ENCODE measurements at places on chromosomes 6 and 20.
A peak's percentile ranks its signal among the peaks of the same experiment; 100 is the strongest.

- no peak for DNase-seq
These were observed 35.5 kb downstream of the FAM8A1 start for GRCh38 chr6:17635568-17635967.

DNA sequence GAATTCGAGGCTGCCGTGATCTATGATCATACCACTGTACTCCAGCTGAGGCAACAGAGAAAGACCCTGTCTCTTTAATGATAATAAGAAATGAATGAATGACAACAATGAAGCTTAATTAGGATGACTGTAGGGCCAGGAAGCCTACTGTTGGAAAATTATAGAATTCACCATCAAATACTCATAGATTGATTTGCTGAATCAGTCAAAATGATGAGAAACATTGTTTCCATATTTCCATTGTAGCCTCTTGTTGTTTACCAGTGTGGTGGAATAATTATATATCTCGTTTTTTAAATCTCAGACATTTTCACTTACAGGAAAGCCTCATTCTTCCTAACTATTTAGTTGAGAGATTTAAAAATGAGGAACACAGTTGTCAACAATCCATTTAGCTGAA lies 96.2 kb downstream of the JAG1 start:
- no peak for DNase-seq

GRCh38 chr6:79117752-79118151 lies 39.7 kb upstream of the PHIP start:
- no peak for DNase-seq

- DNase-seq, result no peak
These were observed 477 bp upstream of the MOXD1 start for GRCh38 chr6:132401618-132402285.

GRCh38 chr20:47789081-47789763 lies 3.9 kb upstream of the SULF2 start:
- DNase-seq, result no peak

DNA sequence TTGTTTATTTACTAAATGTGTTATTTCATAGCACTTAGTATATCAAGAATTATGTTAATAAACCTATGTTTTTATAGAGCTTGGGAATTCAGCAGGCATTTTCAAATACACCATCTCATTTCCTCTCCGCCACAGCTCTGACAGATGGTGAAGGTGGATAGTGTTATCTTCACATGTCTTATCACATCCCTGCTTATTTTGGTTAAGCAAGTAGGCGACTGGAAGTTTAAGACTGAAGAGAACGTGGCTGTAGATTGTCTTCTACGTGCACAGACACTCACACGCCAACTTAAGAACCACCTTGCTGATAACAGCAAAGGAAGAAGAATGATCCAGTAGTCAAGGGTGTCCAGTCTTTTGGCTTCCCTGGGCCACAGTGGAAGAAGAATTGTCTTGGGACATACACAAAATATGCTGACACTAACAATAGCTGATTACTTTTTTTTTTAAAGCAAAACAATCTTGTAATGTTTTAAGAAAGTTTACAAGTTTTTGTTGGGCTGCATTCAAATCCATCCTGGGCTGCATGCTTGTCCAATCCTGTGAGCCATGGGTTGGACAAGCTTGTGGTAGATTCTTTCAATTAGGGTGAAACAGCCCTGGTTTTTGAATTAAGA lies 43.3 kb upstream of the SCGN start:
- no peak for DNase-seq

GRCh38 chr6:158081657-158081935 lies 86.5 kb downstream of the SERAC1 start:
- DNase-seq, result peak; percentile 56

DNA sequence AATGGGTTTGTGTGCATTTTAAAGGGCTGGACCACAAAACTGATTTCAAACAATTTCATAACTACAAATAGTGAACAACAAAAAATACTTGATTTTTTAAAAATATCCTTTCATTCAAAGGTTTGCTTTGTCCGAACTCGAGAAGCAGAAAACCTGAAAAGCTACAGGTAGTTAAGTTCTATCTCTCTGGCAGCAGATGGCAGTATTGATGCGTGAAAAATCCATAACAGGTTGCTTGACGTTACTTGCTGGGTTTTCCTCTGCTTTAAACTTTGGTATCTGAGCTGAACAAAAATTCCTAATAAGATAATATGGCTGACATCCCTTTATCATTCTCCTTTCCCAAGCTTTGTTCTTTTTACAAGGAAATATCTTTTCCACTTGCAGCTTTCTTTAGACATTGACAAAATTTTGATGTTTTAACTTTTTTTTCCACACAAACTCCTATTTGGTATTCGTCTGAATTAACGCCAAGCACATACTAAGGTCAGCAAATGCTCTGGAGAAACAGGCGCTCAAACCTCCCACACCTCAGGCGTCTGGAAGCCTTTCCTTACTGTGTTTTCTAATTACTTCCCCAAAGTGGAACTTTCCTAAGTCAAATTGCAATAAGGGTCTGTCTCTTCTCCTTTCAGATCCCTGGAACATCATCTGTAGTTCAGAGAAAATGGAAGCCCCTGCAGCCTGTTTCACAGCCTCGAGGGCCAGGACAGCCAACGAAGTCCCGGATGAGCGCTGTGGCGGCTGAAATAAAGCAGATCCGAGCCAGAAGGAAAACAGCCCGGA lies 50.3 kb upstream of the GFRAL start:
- no peak for DNase-seq

DNA sequence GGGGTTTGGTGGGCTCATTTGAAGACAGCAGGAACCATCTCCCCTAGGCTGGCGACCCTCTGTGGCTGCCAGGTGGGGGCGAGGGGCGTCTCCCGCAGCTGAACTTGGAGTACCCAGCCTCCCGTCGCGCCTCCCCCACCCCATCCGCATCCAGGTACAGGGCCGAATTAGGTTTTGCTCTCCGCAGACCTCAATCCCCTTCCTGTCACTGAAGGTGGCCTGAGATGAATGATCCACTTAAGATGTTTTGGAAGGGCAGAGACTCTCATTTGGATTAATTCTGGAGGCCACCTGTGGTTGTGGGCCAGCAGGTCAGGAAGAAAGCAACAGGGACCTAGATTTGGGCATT lies 493 bp downstream of the CD83 start:
- DNase-seq, result no peak

- no peak for DNase-seq
These were observed 253.6 kb upstream of the PRND start for GRCh38 chr20:4468114-4468513.

DNA sequence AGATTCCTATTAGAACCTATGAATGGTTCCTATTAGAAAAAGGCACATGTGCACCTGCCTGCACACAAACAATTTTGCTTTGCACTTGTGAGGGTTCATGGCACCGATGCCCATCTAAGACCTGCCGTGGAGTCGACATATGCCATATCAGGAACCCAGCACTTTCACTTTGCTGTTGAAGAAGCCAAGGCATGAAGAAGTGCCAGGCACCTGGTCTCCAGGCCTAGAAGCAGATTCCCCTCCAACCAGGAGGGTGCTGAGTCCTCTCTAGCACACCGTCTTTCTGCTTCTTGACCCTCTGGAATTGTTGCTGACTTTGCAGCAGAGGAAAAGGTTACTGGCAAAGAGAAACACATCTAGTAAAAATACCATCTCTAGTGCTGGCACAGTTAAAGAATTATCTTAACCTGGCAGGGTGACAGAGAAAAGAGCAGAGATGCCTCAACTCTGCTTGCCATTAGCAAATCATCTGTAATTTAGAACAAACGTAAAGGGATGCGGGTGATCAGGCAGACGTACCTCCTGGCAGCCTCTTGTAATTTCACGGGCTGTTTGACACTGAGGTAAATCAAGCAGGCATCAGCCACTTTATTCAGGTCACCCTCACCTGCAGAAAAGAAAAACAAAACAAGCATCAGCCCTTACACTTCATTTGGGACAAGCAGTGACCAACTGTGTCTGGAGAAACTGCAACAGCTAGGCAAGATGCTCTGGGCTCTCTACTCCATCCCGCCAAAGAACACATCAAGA lies 37.2 kb downstream of the TTI1 start:
- DNase-seq, result no peak

DNA sequence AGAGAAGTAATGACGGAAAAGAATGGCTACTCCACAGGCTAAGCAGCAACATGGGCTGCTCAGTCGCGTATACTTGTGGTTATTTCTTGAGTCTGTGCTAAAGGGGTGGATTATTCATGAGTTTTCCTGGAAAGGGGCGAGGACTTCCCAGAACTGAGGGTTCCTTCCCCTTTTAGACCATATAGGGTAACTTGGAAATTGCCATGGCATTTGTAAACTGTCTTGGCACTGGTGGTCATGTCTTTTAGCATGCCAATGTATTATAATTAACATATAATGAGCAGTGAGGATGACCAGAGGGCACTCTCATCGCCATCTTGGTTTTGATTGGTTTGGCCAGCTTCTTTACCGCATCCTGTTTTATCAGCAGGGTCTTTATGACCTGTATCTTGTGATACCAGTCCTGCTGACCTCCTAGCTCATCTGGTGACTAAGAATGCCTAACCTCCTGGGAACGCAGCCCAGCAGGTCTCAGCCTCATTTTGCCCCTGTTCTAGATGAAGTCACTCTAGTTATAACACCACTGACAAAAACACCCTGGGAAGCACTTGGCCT lies 11.4 kb downstream of the LBP start:
- DNase-seq, result no peak

DNA sequence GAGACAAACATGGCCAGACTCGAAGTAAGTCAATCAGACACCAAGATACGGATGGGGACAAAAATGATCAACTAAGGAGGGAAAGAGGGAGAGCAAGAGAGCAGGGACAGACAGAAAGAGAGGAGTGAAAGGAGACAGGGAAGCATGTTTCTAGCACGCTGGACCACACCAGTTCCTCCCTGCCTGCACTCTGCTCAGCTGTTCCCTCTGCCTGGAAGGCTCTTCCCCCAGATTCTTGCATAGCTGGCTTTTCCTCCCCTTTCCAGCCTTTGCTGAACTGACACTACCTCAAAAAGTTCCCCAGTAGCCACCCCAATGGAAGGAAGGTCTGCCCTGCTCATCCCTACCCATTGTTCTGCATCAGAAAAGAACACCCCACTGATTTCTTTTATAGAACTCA lies 185.9 kb downstream of the MAFB start:
- DNase-seq, result no peak

GRCh38 chr20:10074513-10074912 lies 39.7 kb downstream of the ANKEF1 start:
- DNase-seq, result no peak

GRCh38 chr20:45269056-45269455 lies 14.7 kb upstream of the SLPI start:
- no peak for DNase-seq

GRCh38 chr20:36454698-36455427 lies 86.5 kb upstream of the MYL9 start:
- DNase-seq, result no peak

DNA sequence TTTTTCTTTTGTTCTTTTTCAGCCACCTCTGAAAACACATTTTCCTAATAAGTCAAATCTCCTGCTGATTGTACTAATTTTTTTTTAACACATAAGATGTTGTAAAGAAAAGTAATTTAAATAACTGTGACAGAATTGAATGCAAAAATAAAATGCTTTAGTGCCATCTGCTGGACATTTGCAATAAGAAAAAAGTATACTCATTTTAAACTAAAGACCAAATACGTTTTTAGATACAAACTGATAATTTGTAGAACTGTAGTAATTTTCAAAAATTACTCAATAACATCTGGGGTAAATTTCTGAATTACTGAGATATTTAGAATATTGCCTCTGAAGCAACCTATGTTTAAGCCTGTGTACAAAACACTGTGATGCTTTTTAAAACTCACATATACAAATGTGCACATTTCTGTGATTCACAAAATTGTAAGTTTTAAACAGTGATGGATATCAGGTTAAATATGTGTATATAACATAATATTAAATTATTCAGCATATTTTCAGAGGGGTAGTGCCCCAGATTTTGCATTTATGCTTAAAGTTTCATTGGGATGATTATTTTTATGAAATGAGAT lies 198.7 kb downstream of the RIMS1 start:
- DNase-seq, result no peak

DNA sequence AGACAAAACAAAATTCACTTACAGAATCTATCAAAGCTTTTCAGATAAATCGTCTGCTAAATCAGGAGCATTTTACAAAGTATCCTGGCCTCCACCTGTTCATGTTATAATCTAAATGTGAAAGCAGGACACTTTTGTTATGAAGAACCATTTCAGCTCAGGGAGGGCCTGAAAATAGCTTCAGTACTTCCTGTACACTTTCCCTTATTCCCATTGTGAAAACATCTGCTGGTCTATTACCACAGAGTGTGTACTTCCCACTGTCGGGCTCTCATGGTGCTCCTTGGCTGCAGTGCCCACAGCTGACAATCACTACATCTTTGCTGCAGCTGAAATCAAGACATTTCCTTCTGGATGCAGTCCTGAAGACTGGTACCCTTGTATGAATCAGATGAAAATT lies 128.1 kb downstream of the OPRM1 start:
- DNase-seq, result no peak

GRCh38 chr20:63091901-63092659 lies 85.3 kb upstream of the BHLHE23 start:
- DNase-seq, result no peak

DNA sequence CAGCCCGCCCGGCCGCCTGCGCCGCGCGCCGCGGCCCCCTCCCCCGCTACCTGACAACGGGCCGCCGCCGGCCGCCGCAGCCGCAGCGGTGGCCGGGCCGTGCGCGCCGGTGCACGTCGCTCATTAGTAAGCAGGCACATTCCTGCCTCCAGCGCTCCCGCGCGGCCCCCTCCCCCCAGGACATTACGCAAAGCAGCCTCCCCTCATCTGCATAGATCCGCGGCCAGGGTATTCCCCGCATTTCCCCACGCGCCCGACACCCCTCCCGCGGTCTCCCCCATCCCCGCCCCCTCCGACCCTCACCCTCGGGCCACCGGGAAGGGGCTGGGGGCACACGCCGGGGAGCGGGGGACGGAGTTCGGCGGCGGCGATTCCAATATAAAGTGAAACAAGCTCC lies at the start of gene HIVEP2:
HIVEP2 (minus strand) TSS at position 128 of the 397 bp plus-strand sequence. CDS start 170,438 bp downstream, outside the sequence.
- peak; percentile 77 for DNase-seq

DNA sequence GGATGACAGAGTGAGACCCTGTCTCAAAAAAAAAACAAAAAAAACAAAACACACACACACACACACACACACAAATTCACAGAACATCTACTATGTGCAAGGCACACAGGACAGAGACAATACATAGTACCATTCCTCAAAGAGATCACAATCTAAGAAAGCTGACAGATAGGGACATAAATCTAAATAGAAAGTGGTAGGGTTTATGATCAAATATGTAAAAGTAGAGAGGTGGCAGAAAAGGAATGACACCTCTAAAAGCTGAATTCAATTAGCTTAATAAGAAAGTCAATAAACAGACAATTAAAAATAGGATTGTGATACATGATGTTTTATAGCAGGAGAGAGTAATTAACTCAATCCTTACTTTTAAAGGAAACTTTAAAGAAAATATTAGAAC lies 41.5 kb downstream of the USP45 start:
- no peak for DNase-seq
